Psoas muscle (tissue), 8 donors: ENCODE measurements at places on chromosomes 1 and 21.

GRCh38 chr1:208640295-208640694, 396.1 kb upstream of the PLXNA2 start:
- DNase-seq = no peak

DNA sequence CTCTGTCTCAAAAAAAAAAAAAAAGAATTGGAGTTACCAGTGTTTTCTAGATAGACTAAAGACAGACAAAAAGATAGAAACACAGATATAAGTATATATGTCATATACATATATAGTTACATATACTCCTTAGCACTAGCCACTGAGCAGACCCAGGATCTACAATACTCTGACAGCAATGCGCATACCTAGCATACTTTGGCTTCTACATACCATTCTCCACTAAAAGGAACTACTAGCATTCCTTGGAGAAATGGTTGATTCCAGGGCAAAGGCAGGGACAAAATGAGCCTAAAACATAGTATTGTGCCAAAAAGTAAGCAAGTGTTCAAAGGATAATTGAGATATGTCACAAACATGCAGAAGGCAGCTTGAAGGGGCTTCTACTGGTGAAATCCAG, 22.7 kb downstream of the SYNJ1 start:
- no peak for DNase-seq

DNA sequence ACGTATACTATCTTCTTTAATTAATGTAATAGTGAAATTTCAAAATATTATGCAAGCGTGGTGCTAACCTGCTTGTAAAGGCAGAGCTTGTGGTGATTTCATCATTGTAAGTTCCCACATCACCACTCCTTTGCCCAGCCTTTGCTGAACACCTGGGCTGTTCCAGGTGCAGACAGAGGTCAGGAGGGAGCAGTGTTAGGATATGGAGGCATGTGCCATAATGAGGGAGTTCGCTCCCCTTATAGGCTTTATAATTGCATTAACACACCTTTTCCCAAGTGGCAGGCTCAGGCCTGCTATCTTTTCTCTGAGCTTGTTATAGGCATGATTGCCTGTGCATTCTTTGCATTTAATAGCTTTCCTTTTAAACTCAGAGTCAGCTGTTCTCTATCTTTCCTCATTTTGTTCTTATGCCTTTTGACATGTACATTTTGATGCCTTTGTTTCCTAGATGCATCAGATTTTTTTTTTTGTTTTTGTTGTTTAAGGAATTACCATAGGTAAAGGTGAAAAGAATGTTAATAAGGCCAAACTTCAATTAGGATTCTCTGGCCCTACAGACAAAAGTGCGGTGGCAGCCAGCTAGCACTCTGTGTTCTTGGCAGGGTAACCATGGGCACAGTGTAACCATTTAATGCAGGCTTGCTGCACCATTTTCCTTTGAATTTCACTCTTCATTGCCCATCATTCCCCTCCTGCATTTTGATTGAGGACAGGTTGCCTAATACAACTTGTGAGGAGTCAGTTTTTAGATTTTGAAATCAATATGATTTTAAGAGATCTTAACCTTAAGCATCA, 12.6 kb downstream of the NPL start:
- DNase-seq = no peak

GRCh38 chr1:217106231-217106901, 383.1 kb upstream of the ESRRG start:
- no peak for DNase-seq

GRCh38 chr1:183051546-183051945, 28.3 kb downstream of the LAMC1 start:
- DNase-seq = no peak

DNA sequence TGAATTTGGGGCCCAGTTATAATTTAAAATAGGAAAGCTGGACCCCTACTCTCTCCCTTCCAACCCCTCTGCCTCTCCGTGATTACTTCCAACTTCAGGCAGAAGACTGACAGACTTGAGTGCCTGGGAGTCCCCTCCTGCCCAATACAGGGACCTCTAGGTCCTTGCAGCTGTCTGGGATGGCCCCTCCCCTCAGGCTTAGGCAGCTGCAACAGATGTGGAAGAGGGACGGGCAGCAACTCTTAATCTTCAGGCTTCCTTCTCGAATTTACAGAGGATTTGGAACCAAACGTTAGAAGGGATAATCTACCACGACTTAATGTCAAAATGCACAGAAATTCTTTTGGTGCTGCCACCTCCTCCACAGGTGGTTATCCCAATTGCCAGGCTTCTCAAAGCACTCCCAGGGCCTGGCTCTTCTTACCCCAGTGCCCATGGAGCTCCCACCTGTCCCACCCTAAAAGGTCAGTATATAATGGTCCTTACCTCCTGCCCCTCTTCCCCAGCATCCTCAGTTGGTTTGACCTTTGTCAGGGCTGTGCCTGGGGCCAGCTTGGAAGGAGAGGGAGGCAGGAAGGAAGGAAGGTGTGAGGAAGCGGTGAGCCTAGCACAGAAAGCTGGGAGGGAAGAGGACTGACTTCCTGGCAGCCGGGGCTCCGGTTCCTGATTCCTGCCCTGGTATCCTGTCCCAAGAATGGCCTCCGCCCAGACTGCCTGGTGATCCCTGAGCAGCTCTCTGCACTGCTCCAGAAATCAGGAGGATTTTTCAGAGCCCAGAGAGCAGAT, 2.8 kb downstream of the PEA15 start:
- no peak for DNase-seq

- no peak for DNase-seq
These were observed 10.2 kb downstream of the DHCR24 start for GRCh38 chr1:54876814-54877213.

DNA sequence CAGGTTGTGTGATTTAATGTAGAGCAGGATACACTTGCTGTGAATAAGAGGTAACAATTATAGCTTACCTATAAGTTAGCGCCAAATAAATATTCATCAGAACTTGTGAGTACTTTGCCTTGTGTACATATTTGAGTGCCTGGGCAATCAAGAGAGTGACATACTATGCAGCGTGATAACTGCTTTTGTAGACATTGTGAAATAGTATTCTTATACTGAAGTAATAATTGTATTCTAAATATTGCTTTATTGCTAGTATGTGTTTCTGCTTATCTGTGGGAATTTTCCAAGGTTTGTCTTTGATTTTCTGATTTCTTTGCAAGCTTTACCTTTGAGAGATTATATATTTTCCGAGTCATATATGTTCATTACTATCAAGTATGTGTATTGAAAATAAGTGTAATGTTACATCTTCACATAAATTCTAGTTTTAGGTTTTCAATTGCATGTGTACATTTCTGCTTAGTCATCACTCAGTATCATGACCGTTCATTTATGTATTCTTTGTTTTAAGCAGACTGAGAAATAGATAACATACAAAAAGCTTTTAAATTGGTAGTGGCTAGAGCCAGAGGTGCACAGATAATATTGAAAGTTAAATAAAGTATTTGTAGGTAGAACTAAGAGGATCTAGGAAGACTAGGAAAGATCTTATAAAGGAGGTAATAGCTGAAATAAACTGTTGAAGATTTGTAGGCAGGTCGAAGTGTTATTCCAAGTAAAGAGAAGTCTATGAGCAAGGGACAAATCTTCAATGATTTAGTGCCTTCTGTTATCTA, 19.5 kb downstream of the USP25 start:
- no peak for DNase-seq

DNA sequence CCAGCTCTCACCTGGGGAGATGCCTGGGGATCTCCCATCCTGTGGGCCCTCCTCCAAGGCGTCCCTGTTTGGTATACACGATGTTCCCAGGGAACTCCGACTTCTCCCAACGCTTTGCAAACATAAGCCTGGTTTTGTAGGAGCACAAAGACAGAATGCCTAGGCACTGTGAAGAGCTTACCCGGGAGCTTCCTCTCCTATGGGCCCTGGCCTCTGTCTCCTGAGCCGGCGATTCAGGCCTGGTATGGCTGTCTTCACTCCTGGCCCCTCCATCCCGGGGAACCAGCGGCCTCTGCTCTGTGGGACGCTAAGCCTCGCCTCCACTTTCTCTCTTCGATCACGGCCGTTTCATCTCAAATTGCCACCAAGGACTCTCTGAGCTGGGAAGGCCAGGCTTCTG, 59.6 kb upstream of the ACTRT2 start:
- DNase-seq = no peak

DNA sequence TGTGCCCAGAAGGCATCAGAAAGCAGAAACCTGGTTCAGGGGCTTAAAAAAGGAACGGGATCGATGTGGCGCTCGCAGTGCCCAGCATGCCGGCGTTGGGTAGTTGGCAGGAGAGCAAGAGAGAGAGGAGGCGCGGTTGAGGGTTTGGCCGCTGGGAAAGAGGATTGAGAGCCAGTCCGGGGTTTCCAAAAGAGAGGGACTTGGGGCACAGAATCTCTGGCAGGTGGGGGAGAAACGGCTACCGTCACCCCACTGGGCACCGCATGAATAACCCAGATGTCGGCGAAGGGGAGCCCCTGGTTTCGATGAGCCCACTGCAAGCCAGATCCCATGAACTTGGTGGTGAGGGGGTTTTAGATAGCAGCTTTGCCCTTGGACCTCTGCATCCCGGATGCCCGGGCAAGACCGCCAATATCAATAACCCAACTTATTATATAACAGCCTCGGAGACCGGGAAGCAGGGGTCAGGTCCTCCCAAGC, 60.4 kb upstream of the ACOT11 start:
- DNase-seq = peak; percentile 25

DNA sequence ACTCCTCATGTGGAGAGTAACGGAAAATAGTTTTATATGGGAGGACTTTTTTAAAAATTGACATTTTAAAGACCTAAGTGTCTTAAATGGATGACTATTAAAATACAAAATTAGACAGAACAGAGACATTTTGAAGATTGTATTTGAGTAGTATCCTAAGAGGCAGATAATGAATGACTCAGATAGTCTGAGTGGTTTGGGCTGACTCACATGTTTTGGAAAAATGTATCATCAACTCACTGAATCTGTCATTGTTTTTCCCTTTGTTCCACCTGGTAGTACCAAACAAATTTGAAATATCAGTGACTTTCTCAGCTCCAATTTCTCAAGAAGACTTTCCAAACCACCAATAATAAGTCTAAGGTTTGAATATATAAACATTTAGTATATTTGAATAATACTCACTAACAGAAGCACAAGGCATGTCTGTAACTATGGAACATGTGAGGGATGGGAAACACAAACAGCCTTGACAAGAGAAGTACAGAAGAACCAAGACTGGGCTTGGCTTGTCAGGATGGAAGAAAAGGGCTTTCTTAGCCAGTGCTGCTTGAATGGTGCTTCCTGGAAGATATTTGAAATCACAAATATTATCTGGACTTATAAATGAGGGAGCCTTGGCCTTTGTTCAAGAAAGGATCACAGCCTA, 90.6 kb downstream of the SGIP1 start:
- DNase-seq = no peak

GRCh38 chr1:6103111-6103853, 57.6 kb downstream of the KCNAB2 start:
- peak; percentile 9 for DNase-seq

DNA sequence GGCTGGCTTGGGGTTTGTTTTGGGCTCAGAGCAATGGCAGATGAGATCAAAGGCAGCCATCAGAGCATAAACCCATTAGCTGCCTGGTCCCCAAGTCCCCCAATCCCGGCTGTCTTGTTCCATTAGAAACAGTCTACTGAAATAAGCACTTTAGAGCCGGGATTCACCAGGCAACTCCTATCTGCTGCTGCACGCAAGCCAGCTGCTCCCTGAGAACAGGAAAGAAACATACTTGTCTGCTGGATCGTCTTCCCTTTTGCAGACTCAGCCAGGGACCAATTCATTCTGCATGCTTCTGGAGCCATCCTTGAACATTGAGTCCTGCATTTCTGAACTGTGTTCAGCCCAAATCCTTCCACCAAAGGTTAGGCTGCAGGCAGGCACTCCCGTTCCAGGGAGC, 21.8 kb downstream of the RXRG start:
- no peak for DNase-seq

- no peak for DNase-seq
These were observed 4.9 kb downstream of the MDM4 start for GRCh38 chr1:204520834-204521709.

DNA sequence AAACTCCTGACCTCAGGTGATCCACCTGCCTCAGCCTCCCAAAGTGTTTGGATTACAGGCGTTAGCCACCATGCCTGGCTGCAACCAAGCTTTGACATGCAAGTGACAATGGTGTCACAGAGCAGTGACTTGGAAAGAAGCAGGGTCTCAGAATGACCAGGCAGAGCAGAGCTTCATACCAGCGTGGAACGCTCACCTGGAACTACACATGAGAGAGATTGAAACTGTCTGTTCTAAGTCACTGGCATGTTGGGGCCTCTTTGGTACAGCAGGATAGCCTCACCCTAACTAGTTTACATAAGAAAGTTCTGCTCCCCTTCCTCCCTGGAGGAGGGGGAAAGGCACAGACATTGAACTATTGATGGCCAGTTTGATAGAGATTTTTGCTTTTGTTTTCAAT, 47.5 kb upstream of the ITPKB start:
- DNase-seq = no peak

- peak; percentile 33 for DNase-seq
These were observed 5.3 kb downstream of the ARF1 start for GRCh38 chr1:228087771-228088251.

DNA sequence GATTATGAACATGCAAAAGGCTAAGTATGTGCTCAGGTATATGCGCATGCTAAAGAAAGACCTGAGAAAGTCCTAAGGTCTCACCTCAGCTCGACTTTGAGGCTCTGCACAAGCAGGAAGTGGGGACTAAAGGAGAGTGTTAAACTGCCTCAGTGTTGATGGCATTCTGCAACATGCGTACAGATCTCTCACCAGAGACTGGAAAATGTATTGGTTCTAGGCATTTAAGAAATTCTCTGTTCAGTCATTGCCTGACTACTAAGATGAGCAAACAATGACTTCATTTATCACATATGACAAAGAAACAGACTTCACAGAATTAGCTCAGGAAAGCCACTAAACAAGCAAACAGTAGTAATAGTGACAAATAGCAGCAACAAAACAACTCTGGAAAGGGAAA, 90.8 kb downstream of the USH2A start:
- no peak for DNase-seq

DNA sequence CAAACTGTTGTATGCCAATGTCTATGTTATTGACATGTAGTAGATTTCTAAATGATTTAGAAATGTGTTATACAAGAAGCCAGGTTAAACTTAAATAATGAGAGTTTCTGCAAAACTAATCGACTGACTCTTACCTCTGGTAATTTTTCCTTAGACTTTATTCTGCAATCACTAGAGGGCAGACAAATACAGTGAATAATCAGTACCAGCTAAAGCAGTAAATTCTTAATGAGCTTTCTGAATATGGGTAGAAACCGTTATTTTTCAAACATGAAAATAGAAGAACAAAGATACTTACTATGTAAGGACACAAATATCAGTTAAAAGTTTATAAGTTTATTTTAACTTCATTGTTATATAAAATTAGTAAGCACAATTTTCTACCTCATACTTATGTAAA, 97.9 kb upstream of the RGS1 start:
- no peak for DNase-seq
